ENCODE measurements at places on chromosomes 2 and 18. TPM values are rescaled to one million over a fixed set of nuclear protein-coding genes. Genes with fewer than 3 reads are reported as not detected.
A peak's percentile ranks its signal among the peaks of the same experiment; 100 is the strongest.

Gene DLX1
- not detected for total RNA-seq

DNA sequence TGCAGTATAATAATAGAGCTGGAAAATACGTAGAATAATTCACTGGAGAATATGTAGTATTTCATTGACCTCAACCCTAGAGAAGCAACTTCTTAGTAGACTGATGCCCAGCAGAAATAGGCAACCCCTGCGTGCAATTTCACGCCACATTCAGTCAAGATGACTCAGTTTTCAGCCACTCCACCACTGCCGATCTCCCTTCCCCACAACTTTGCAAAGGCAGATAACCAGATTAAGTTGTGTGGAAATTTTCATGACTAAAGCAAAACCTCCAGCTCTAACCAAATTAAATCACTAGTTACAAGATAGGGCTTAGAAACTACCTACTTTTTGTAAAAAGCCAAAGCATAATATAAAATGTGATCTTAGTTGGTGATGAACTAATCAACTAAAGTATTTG, 63.3 kb upstream of the STK17B start:
- DNase-seq = peak; percentile 86

DNA sequence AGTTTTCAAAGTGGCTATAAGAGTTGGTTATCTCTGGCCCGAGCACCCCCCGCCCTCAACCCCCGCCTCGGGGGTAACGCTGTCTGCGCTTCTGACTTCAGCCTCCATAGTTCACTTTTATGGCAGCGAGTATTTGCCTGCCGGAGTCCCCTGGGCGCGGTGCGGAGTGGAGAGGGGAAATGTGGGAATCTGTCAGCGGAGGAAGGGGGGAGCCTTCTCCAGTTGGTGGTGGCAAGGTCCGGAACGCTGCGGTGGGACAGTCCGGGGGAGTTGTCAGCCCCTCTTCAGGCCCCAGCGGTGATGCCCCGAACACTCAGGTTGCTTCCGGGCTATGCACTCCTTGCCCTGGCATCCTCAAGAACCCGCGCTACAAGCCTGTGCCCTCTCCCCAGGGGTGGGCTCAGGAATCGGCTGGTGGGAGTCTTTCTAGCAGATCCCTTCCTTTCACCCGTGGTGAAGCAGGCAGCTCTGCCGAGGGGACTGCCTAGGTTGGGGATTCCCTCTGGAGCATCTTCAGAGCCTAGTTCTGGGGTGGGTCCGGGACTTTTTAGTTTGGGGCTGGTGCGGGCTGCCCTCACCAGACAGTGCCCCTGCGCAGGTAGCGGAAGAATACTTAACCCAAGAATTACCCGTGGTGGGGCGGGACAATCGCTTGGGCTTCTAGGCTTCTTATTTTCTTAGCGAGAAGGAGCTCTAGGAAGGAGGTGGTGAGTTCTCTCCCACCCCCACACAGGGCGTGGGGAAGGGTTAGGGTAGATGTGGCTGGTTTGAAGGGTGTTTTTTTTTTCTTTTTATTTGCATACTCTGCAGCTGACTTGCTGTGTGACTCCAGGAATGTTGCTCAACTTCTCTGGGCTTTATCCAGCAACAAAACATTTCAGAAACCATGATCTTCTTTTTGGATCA, 1.6 kb downstream of the ATOH8 start:
- peak; percentile 51 for DNase-seq

- DNase-seq = no peak
Observed at GRCh38 chr2:235852526-235852920, 315.7 kb downstream of the GBX2 start.

- DNase-seq = no peak
Observed at GRCh38 chr2:107729440-107729839, 97.3 kb upstream of the RGPD4 start.

GRCh38 chr2:226211439-226211838, 588.2 kb downstream of the IRS1 start:
- peak; percentile 34 for DNase-seq

DNA sequence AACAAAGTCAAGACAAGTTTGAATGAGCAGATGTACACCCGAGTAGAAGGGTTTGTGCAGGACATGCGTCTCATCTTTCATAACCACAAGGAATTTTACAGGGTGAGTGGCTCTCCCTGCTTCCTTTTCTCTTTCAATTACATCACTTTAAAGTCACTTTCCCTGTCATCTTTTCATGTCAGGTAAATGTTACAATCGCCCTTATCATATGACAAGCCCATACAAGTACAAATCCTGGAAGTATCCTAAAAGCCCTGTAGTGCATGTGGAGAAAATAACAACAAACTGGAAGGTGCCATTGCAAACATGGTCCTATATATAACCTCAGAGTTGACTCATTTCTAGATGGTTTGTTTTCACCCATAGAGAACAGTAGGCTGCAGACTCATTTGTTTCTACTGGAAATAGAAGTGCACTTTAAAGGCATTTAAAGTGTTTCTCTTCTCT, 126.0 kb downstream of the SP100 start:
- DNase-seq = no peak

GRCh38 chr2:61693744-61694143, 155.6 kb upstream of the XPO1 start:
- no peak for DNase-seq

Data from fibroblast of villous mesenchyme (primary cell).